ENCODE measurements at places on chromosomes 11 and 22. TPM values are rescaled to one million over a fixed set of nuclear protein-coding genes. Genes with fewer than 3 reads are reported as not detected.

The TMEM179B gene
- total RNA-seq = 55.2 TPM

The NLRP6 gene
- 0.26 TPM for total RNA-seq

The NCAM1 gene
- 7.1 TPM for total RNA-seq

The GUCY1A2 gene
- 0.26 TPM for total RNA-seq

The FOLH1 gene
- not detected for total RNA-seq

The MRGPRF gene
- total RNA-seq = 6.5 TPM

The CHEK1 gene
- 112 TPM for total RNA-seq

The KCNK7 gene
- total RNA-seq = not detected

The PDHX gene
- 46.3 TPM for total RNA-seq

The APOA1 gene
- 12.8 TPM for total RNA-seq

The SAA2 gene
- total RNA-seq = not detected

The OR52A1 gene
- 8.2 TPM for total RNA-seq

The DMC1 gene
- 20.4 TPM for total RNA-seq

The OR4S1 gene
- not detected for total RNA-seq

All from H7 (cell line).